ENCODE measurements at places on chromosomes 3 and 15.

- no peak for DNase-seq
These were observed 27.0 kb upstream of the TFG start for GRCh38 chr3:100682056-100682853.

GRCh38 chr3:140206196-140207040 is 271.4 kb downstream of the CLSTN2 start:
- DNase-seq, result peak; percentile 85

DNA sequence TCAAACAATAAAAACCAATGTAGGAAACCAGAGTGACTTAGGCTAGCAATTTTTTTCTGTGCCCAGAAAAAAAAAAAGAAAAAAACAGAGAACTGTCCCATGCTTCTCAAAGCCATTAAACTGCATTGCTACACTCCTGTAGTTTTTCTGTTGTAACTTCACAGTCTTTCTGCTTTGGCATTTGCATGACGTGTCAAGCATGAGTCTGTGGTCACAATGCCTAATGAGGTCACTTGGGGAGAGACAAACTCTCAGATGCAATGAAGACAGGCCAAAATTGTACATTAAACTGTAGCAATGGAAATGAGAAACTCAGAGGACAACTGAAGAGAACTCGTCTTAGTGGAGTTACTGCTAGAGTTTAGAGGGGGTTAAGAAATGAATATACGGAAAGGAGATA is 30.8 kb downstream of the CCDC80 start:
- DNase-seq, result no peak

GRCh38 chr15:97683831-97684230 is 276.7 kb upstream of the ARRDC4 start:
- no peak for DNase-seq

DNA sequence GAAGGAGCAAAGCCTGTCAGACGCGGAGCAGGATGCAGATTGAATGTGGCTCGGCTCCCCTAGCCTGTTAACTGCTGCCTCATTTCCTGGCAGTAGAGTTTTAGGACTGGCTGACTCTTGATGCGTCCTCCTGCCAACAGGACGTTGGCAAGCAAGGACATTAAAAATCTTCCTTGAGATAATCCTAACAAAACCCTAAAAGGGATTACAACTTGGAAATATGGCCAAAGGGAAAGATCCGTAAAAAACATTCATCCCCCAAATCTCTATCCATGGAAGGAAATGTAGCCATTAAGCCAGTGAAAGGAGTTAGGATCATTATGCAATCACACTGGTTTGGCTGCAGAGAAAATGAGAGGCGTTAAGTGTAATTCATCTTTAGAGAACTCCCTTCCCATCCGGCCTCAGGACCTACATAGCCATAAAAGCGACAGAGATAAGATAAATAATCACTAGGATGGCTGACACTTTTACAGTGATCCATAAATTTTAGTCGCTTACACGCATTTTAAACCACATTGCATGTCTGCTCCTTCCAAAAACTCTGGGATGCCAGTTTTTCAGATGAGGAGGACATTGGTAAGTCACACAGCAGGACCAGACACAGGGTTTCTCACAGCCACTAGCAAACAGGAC is 44.5 kb upstream of the C3orf80 start:
- DNase-seq, result no peak

GRCh38 chr15:94125156-94125555 is 106.2 kb upstream of the MCTP2 start:
- DNase-seq, result no peak
